ENCODE measurements at places on chromosomes 16 and 17. TPM values are rescaled to one million over a fixed set of nuclear protein-coding genes. Genes with fewer than 3 reads are reported as not detected.

DNA sequence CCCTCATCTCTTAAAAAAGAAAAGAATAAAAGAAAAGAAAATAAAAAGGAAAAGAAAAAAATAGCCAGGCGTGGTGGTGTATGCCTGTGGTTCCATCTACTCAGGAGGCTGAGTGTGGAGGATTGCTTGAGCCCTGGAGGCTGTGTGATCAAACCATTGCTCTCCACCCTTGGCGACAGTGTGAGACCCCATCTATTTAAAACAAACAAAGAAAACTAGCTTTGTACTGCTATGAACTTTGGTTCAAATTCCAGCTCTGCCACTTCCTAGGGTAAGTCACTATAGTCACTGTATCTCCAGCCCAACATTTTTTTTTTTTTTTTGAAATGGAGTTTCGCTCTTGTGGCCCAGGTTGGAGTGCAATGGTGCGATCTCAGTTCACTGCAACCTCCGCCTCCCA lies 4.2 kb downstream of the CTF1 start:
- DNase-seq, result no peak

GRCh38 chr16:50268352-50268751 lies 2.0 kb downstream of the ADCY7 start:
- DNase-seq, result no peak

GRCh38 chr17:17110520-17110919 lies 68.3 kb downstream of the MPRIP start:
- no peak for DNase-seq

The ABAT gene
- total RNA-seq, result 7.3 TPM

GRCh38 chr17:31327534-31328159 lies 6.2 kb upstream of the EVI2A start:
- no peak for DNase-seq

DNA sequence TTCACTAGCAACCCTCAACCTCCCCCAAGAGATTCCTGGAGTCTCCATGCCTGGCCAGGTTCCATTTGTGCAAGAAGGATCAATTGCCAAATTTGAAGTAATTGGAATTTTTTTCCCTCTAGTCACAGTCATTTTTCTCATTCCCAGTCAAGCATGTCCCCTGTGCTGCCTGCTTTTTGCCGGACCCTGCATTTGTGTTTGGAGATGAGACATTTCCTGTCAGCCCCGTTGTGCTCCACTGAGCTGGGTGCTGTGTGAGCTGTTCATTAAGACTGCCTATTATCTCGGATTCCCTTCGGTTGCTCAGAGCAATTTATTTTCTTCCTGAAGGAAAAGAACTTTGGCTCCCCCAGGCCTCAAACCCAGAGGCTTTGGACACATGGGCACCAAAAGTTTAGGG lies 201.0 kb upstream of the NLRP1 start:
- DNase-seq, result no peak

The ZSWIM7 gene
- total RNA-seq, result 18.2 TPM

DNA sequence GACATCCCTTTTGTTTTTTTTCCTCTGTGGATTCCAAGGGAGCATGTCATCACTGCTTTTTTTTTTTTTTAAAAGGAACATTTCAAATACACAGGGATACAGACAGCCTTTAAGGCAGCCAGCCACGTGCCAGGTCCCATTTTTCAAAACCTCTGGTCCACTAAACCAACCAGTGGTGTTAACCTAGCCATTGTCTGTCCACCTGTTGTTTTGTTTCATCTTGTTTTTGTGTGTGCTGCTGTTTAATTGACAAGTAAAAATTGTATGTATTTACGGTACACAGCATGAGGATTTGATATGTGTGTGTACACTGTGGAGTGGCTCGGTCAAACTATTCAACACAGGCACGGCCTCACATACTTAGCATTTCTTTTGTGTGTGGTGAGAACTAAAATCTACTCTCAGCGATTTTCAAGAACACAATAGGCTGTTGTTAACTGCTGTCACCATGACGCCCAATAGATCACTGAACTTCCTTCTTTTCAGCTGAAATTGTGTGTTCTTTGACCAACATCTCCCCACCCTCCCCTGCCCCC lies 19.2 kb downstream of the TMEM114 start:
- DNase-seq, result no peak

- no peak for DNase-seq
Observed at GRCh38 chr17:74334393-74335039, 8.5 kb downstream of the KIF19 start.

DNA sequence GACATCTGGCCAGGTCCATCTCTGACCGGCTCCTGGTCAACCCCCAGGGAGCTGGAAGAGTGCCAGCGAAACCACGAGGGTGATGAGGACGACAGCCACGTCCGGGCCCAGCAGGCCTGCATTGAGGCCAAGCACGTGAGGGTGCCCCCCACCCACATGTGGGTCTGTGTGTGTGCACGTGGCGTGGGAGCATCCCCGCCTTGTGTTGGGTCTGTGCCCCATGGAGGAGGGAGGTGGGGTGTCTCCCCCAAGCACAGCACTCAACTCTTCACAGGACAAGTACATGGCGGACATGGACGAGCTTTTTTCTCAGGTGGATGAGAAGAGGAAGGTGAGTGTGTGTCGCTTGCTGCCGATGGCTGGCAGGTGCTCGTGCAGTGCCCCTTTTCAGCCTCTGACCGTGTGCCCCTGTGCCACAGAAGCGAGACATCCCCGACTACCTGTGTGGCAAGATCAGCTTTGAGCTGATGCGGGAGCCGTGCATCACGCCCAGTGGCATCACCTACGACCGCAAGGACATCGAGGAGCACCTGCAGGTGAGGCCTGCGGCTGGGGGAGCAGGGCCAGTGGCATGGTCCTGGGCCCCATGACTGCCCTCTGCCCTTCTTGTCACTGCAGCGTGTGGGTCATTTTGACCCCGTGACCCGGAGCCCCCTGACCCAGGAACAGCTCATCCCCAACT lies 1.7 kb downstream of the STUB1 start:
- no peak for DNase-seq

The SOX8 gene
- total RNA-seq, result 0.19 TPM

DNA sequence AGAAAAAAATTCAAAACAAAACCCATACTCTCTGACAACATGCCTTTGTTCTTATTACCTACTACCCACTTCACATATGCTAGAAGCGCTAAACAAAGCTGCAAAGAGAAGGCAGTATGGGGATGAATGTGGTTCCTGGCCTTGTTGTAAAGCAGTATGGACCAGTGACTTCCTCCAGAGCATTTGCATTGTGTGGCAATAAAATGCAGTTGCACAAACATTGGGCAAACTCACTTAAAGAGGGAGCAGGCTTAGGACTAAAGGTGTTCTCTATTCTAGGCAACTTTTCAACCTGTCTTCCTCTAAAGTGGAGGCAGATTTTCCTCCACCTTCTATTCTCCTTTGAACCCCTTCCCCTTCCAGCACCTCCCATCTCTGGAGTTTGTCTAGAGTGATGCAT lies 17.1 kb downstream of the TMIGD1 start:
- DNase-seq, result no peak

DNA sequence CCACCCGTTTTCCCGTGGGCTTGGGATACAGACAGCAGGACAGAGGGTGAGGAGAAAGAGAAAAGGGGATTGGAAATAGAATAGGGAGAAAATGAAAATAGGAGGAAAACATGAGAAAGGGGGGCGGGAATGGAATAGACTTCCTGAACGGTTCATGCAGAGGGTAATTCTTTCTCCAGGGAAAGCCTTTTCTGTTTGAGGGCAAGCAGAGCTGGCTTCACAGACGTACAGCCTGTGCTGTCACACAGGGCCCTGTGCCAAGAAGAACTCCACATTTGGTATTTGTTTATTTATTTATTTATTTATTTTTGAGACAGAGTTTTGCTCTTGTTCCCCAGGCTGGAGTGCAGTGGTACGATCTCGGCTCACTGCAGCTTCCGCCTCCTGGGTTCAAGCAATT lies 12.0 kb downstream of the MILR1 start:
- no peak for DNase-seq

The OTOP2 gene
- not detected for total RNA-seq

- no peak for DNase-seq
Observed at GRCh38 chr16:88469615-88470395, 16.7 kb downstream of the ZFPM1 start.

The UBFD1 gene
- 89.1 TPM for total RNA-seq

The HEATR9 gene
- not detected for total RNA-seq

Measured in omental fat pad (tissue), 4 donors.